Chondrocyte (in vitro differentiated cells): ENCODE measurements at places on chromosomes 12 and 14. TPM values are rescaled to one million over a fixed set of nuclear protein-coding genes. Genes with fewer than 3 reads are reported as not detected.

The IAPP gene
- total RNA-seq, result not detected in 3 replicates

The RTL1 gene
- total RNA-seq, result 0.02 TPM in 1 of 3 replicates, not detected in the others

The SMCO2 gene
- total RNA-seq, result not detected in 3 replicates

The AQP6 gene
- not detected in 3 replicates for total RNA-seq

The CLEC1B gene
- not detected in 3 replicates for total RNA-seq

The CELA1 gene
- not detected in 3 replicates for total RNA-seq

GRCh38 chr14:47976139-47976538 is 300.7 kb upstream of the MDGA2 start:
- no peak for DNase-seq
- H3K36me3 ChIP-seq, result no peaks in the 10 kb centered on the region
- no peaks in the 10 kb centered on the region for H3K27me3 ChIP-seq
- no peaks in the 10 kb centered on the region for H3K4me1 ChIP-seq

DNA sequence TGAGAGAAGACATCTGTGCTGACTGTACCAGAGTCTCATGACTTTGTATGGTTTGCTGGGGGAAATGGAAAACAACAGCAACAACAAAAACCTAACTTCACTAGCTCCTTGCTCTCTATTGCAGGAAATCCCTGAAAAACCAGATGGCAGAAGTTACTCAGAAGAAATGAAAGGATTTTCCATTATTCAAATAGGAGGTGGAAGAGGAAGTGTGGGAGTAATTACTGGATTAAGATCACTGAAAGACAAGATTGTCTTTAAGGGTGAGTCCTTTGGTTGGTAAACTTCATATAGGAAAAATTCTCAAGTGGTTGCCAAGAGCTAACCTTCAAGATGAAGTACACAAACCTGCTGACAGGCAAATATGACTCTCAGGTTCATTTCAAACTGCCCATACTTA is 391.9 kb upstream of the ATP2B1 start:
- no peak overlapping the region for H3K4me3 ChIP-seq
- no peaks in the 10 kb centered on the region for H3K36me3 ChIP-seq
- H3K27ac ChIP-seq, result no peak overlapping the region
- no peak for DNase-seq
- H3K27me3 ChIP-seq, result no peaks in the 10 kb centered on the region
- peaks cover 22% of the 10 kb centered on the region for H3K4me1 ChIP-seq

DNA sequence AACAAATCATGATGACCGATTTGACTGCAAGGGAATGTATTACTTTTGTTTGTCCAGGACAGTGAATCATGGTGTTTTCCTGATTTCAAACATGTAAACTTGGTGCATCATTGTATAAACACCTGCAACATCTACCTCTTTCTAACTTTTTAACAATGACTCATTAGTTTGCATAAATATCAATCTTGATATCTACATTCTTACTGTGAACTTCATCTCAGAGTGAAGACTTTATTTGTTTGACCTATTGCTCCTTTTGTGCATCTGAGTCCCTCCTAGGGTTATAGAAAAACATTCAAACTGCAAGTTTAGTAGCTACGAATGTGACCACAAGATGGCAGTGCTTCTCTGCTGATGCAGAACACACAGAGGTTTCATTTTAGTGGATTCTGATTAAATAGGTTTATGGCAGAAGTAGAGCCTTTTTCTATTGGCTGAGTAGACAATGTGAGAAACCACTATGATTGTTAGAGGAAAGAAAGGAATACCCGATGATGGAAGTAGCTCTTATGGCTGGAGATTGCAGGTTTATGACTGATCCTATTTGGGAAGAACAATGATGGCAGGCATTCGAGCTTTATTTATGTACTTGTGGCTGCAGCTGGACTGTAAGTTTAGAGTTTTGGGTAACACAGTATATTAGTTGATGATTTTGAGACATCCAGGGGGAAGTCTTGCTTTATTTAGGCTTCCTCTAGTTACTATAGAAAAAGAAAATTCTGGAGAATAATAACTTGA is 244.2 kb upstream of the OR4E1 start:
- H3K27me3 ChIP-seq, result peaks cover 9% of the 10 kb centered on the region
- H3K27ac ChIP-seq, result no peak overlapping the region
- DNase-seq, result no peak

GRCh38 chr12:89072294-89073026 is 279.8 kb downstream of the DUSP6 start:
- H3K27me3 ChIP-seq, result no peaks in the 10 kb centered on the region
- peaks cover 12% of the 10 kb centered on the region for H3K4me1 ChIP-seq
- no peak for DNase-seq
- no peaks in the 10 kb centered on the region for H3K36me3 ChIP-seq
- no peak overlapping the region for H3K4me3 ChIP-seq

- no peak overlapping the region for H3K27ac ChIP-seq
- H3K27me3 ChIP-seq, result no peaks in the 10 kb centered on the region
- no peak overlapping the region for H3K4me3 ChIP-seq
- DNase-seq, result no peak
- peaks cover 21% of the 10 kb centered on the region for H3K36me3 ChIP-seq
Measured at GRCh38 chr14:100332071-100332639, 9.0 kb downstream of the SLC25A47 start.

DNA sequence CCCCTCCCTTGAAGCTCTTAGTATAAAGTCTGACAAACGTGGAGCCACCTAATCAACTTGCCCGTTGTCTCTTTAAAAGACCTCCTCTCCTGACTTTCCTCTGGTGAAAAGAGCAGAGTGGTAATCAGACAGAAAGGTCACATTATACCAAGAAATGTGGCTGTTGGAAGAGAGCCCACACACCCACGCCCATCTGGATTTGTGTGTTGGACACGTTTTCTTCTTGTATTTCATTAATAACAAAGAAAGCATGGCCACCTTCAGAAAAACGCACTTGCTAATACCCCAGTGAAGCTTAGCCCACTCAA is 41.3 kb downstream of the CCDC60 start:
- no peak overlapping the region for H3K27ac ChIP-seq
- no peaks in the 10 kb centered on the region for H3K27me3 ChIP-seq
- no peaks in the 10 kb centered on the region for H3K4me1 ChIP-seq
- H3K36me3 ChIP-seq, result no peaks in the 10 kb centered on the region

GRCh38 chr12:118617611-118618450 is 241.5 kb downstream of the SUDS3 start:
- H3K4me3 ChIP-seq, result no peak overlapping the region
- no peaks in the 10 kb centered on the region for H3K36me3 ChIP-seq
- no peaks in the 10 kb centered on the region for H3K27me3 ChIP-seq
- no peak for DNase-seq
- no peak overlapping the region for H3K27ac ChIP-seq
- no peaks in the 10 kb centered on the region for H3K4me1 ChIP-seq

- peaks cover 14% of the 10 kb centered on the region for H3K36me3 ChIP-seq
- no peak overlapping the region for H3K4me3 ChIP-seq
- no peaks in the 10 kb centered on the region for H3K27me3 ChIP-seq
- no peak for DNase-seq
- peaks cover 14% of the 10 kb centered on the region for H3K4me1 ChIP-seq
- H3K27ac ChIP-seq, result no peak overlapping the region
Measured at GRCh38 chr12:58695263-58695662, 225.0 kb downstream of the LRIG3 start.

GRCh38 chr12:121814429-121815119 is 10.8 kb downstream of the SETD1B start:
- no peak overlapping the region for H3K4me3 ChIP-seq
- no peak overlapping the region for H3K27ac ChIP-seq
- no peaks in the 10 kb centered on the region for H3K27me3 ChIP-seq
- H3K36me3 ChIP-seq, result peaks cover 14% of the 10 kb centered on the region
- H3K4me1 ChIP-seq, result peaks cover 29% of the 10 kb centered on the region
- no peak for DNase-seq
